CD4-positive, CD25-positive, alpha-beta regulatory T cell (primary cell): ENCODE measurements at places on chromosomes 5 and 9. TPM values are rescaled to one million over a fixed set of nuclear protein-coding genes. Genes with fewer than 3 reads are reported as not detected.

Gene PTPN3
- 0.03 TPM for polyA plus RNA-seq

Gene IFNA2
- polyA plus RNA-seq = not detected

Gene PTGS1
- polyA plus RNA-seq = 0.39 TPM

- no peaks in the 10 kb centered on the region for H3K4me1 ChIP-seq
- no peak overlapping the region for H3K27ac ChIP-seq
- H3K4me3 ChIP-seq = no peak overlapping the region
- no peak for DNase-seq
- no peaks in the 10 kb centered on the region for H3K27me3 ChIP-seq
Measured at GRCh38 chr9:113566016-113566711, 102.6 kb downstream of the RGS3 start.

DNA sequence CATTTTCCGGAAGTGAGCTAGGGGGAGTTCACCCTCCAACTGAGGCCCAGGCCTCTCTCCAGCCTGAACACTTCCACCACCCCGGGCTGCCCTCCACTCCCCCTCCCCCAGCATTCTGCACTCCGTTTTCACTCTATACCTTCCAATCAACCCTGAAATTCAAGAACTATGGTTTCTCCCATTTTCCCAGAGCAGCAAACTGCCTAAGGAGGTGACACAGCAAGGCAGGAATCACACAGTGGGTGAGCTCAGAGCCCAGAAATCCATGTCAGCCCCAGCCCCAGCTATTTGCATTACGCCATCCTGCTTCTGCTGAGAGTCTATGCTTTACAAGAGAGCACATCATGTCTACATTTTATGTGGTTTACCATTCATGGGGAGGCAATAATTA lies 11.9 kb downstream of the MSX2 start:
- peaks cover 16% of the 10 kb centered on the region for H3K27me3 ChIP-seq
- no peak overlapping the region for H3K27ac ChIP-seq
- no peaks in the 10 kb centered on the region for H3K36me3 ChIP-seq
- no peak overlapping the region for H3K4me3 ChIP-seq

- no peaks in the 10 kb centered on the region for H3K27me3 ChIP-seq
- no peak overlapping the region for H3K4me3 ChIP-seq
- no peaks in the 10 kb centered on the region for H3K36me3 ChIP-seq
- no peak overlapping the region for H3K27ac ChIP-seq
- DNase-seq = no peak
Measured at GRCh38 chr5:15267966-15268365, 232.0 kb upstream of the FBXL7 start.

DNA sequence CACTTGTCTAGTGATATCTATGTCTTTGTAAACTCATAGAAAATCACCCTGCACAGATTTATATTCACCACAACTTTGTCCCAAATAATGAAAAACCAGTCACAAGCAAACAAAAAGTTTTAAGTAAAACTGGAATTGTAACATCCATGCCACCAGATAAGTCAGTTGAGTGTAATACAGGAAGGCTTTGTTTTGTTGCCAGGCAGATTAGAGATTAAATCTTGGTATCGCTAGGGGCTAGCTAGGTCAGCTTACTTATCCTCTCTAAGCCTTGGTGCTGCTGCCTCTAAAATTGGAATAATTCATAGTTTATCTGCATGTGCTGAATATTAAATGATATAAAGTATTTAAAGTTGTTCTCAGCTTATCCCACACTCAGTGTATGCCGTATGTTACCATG lies 1062.5 kb downstream of the CDH9 start:
- H3K27ac ChIP-seq = no peak overlapping the region
- no peak for DNase-seq
- H3K4me3 ChIP-seq = no peak overlapping the region
- H3K4me1 ChIP-seq = no peaks in the 10 kb centered on the region
- H3K27me3 ChIP-seq = no peaks in the 10 kb centered on the region

DNA sequence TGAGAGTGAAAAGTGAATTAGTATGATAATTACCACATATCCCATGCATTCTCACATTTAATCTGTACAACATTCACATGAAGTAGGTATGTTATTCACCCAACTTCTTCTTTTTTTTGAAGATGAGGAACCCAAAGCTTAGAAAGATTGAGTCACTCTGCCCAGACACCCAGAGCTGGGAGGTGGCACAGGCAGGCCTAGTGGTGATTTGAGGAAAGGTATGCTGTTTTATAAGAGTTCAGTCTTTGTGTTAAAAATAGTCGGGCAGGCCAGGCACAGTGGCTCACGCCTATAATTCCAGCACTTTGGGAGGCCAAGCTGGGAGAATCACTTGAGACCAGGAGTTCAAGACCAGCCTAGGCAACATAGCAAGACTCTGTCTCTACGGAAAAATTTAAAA lies 285.3 kb downstream of the NR3C1 start:
- no peak overlapping the region for H3K27ac ChIP-seq
- no peaks in the 10 kb centered on the region for H3K27me3 ChIP-seq
- H3K36me3 ChIP-seq = no peaks in the 10 kb centered on the region
- no peak for DNase-seq

GRCh38 chr9:341634-342421 lies 127.2 kb downstream of the DOCK8 start:
- no peaks in the 10 kb centered on the region for H3K27me3 ChIP-seq
- no peaks in the 10 kb centered on the region for H3K4me1 ChIP-seq
- DNase-seq = no peak
- peaks cover 96% of the 10 kb centered on the region for H3K36me3 ChIP-seq
- H3K27ac ChIP-seq = no peak overlapping the region

- DNase-seq = peak; percentile 6
- H3K4me1 ChIP-seq = peaks cover 3% of the 10 kb centered on the region
- H3K4me3 ChIP-seq = no peak overlapping the region
- H3K27me3 ChIP-seq = peaks cover 43% of the 10 kb centered on the region
Measured at GRCh38 chr9:97740848-97741821, 44.0 kb upstream of the XPA start.

DNA sequence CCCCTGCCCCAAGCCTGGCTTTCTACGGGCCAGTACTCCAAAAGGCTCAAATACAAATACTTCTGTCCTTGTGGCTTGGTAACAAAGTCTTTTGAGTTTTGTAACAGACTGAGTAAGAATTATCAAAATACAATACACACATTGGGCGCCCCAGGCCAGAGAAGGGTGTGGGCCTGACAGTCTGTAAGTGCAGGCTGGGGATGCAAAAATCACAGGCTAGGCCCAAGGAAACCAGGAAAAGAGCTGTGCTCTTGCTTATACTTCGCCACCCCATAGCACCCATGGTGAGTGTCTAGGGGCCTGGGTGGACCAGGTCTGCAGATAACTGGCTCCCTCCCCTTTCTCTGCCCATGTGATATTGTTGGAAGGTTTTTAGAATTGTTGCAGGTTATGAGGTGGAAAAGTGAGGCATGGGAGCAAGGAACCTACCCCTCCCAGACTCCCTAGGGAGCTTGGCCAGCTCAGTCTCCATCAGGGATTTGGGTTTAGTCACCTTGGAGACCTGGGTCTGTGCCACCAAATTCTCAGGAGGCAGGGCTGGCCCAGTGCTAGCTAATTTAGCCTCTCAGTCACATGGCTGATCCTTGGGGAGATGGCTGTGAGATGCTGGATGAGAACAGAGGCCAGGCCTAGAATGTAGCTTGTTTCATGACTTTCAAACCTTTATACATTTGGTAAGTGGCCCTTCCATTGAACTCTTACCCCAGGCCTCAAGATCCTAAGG lies 72.9 kb downstream of the TARS1 start:
- H3K27me3 ChIP-seq = no peaks in the 10 kb centered on the region
- H3K27ac ChIP-seq = no peak overlapping the region
- no peak for DNase-seq
- H3K36me3 ChIP-seq = no peaks in the 10 kb centered on the region
- H3K4me1 ChIP-seq = no peaks in the 10 kb centered on the region
